ENCODE measurements at places on chromosomes 5 and 9.
A peak's percentile ranks its signal among the peaks of the same experiment; 100 is the strongest.

- no peak for DNase-seq
Observed at GRCh38 chr5:93431250-93431649, 149.8 kb downstream of the NR2F1-AS1 start.

DNA sequence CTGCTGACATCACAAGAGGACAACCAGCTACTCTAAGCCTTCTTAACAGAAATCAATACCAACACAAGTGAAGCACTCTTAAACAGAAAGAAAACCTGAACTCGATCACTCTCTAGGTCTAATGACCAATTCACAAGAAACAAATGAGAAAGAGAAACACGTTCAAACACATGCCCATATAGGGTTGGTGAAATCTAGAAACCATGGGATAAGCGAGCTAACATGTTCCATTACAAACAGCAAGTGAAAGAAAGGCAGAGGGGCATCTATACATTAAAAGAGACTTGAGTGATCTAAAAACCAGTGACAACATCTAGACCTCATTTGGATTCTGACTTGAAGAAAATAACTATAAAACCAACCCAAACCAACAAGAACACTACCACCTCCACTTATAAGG lies 74.9 kb upstream of the RETREG1 start:
- DNase-seq: no peak

DNA sequence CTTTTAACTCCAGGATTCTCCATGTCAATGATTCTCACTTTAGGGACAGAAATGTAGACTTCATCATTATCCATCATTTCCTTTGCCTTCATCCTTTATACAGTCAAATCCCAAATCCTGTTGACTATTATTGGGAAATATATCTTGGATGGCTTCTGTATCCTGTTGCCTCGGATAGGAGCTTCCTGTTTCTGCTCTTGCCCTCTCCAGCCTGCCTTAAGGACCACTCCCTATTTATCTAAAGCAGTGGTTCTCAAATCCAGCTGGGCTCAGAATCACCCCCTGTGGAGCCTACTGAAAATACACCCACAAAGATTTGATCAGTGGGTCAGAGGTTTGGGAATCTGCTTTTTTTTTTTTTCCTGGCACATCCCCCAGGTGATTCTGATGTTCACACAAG lies 8.5 kb downstream of the AFAP1L1 start:
- peak; percentile 26 for DNase-seq

GRCh38 chr5:132455614-132456115 lies 34.9 kb downstream of the IRF1 start:
- DNase-seq: peak; percentile 55

DNA sequence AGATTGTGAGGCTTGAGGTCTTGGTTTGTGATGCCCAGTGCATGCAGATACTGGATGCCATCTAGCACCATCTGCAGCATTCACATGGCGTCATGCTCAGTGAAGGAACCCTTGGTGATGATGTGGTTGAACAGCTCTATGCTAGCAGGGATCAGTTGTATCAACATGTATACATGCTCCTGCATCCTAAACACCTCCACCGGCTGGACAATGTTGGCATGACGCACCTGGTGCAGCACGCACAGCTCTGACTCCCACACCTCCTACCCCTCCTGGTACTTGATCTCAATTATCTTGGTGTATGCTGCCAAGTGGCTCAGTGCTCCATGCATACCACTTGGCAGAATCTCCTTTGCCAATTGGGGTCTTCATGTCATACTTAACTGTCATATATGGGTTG lies 49.1 kb downstream of the MTREX start:
- DNase-seq: no peak

DNA sequence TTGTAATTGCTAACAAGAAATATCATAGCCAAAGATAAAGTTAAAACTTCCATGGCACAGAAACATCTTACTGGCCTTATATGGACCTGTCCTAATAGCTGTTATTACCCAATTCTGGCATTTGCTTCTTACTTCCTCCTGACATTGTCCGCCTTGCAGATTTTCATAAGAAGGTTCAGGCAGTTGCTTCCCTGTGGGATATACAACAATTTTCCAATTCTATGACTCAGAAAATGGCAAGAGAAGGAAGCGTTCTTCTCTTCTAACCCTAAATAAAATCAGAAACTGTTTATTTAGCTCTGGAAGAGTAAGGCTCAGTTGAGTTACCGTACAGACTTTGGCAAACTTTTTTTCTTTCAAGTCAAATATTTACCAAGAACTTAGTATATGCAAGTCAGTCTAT lies 1.7 kb downstream of the PRKAA1 start:
- peak; percentile 16 for DNase-seq
